ENCODE measurements at places on chromosomes 12 and 14.

DNA sequence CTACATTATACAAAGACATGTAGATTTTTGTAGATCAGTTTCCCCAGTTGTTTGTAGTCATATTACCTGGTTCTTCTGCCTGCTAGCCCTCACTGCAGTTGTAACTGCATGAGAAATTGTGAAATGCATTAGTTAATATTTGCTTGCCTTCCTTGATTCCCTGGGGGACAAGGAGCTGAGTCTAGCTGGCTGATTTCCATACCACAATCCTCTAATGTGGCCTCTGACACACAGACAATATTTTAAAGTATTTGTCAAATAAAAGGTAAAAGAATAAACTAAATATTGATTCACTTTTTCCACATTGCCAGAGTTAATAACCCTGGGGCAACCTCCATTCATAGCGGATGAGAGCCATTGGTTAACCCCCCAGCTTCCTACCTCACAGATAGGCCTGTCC lies 128.8 kb upstream of the TMEM132C start:
- no peaks in the 10 kb centered on the region for H3K36me3 ChIP-seq
- H3K27me3 ChIP-seq = no peaks in the 10 kb centered on the region
- DNase-seq = no peak
- H3K27ac ChIP-seq = no peak overlapping the region

- no peaks in the 10 kb centered on the region for H3K4me1 ChIP-seq
- no peaks in the 10 kb centered on the region for H3K36me3 ChIP-seq
- no peak for DNase-seq
- no peak overlapping the region for H3K27ac ChIP-seq
These were observed 150.9 kb downstream of the EMP1 start for GRCh38 chr12:13347241-13348043.

- H3K27me3 ChIP-seq = no peaks in the 10 kb centered on the region
- no peak overlapping the region for H3K27ac ChIP-seq
- no peaks in the 10 kb centered on the region for H3K4me1 ChIP-seq
- H3K4me3 ChIP-seq = no peak overlapping the region
These were observed 48.8 kb downstream of the SLC38A1 start for GRCh38 chr12:46219877-46220655.

GRCh38 chr12:67085699-67086098 lies 183.5 kb upstream of the CAND1 start:
- DNase-seq = no peak
- no peaks in the 10 kb centered on the region for H3K27me3 ChIP-seq
- H3K4me1 ChIP-seq = no peaks in the 10 kb centered on the region
- no peak overlapping the region for H3K4me3 ChIP-seq

DNA sequence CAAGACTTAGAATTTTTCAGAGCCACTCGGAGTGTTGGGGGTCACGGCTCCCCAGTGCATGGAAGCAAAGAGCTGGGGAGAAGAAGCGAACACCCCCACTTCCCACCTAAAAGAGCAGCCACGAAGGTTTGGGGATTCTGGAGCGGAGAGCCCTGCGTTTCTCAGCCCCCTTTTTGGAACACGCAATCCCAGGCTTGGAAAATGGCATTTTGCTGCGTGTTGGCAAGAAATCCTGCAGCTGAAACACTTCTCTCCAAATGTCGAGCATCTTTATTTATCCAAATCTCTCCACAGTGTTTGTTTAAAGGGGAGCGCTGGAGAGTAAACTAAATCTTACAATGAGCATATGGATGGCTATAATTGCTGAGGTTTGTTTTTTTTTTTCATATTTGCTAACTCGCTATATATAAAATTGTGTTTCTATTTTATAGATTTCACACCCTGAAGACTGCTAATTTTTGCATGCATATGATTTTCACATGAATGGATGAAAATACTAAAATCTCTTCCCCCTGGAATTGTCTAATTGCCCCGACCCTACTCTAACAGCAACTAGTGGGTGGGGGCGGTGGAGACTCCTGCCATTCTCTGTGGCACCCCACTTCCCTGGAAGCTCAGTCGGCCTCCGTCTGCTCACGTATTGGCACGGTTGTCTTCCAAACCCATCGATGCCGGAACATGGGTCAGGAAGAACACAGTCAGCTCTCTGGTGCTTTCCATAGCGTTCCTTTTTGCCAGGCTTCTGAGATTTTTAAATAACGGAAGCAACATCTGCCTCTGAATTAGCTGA lies 120.5 kb downstream of the GCH1 start:
- no peaks in the 10 kb centered on the region for H3K4me1 ChIP-seq
- no peaks in the 10 kb centered on the region for H3K27me3 ChIP-seq
- H3K36me3 ChIP-seq = peaks cover 3% of the 10 kb centered on the region
- DNase-seq = no peak
- no peak overlapping the region for H3K4me3 ChIP-seq

DNA sequence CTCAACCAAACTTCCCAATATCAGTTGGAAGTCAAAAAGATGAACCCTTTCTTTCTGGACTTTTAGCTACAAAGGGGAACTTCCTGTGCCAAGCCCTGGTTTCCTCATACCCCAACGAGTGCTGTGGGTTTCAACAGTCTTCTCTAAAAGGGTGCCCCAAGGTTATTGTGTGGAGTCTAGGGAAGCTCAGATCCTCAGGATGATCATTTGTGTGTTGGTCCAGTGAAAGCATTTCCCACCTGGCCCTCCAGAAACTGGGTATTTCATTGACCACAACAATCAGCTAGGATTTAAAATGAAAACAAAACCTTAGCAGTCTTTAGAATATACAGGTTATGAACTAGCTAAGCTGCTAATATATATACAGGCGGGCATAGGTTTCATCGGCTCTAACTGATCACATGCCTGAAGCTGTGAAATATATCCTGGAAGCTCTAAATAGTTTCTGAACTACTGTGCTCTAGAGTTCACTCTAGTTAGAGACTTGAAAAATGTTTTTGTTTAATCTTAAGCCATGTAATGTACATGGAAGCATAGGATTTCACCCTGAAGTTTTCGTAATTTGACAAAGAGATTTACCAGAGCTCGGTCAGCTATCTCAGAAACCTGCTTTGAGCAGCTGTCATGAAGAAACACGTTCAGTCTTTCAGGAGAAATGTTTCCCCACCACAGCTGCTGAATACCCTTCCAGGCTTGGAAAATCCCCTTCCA lies 29.6 kb downstream of the P2RX4 start:
- no peak for DNase-seq
- no peaks in the 10 kb centered on the region for H3K36me3 ChIP-seq
- H3K4me1 ChIP-seq = no peaks in the 10 kb centered on the region
- H3K4me3 ChIP-seq = no peak overlapping the region

GRCh38 chr12:13258197-13258596 lies 61.7 kb downstream of the EMP1 start:
- H3K4me1 ChIP-seq = no peaks in the 10 kb centered on the region
- no peaks in the 10 kb centered on the region for H3K27me3 ChIP-seq
- DNase-seq = no peak
- no peaks in the 10 kb centered on the region for H3K36me3 ChIP-seq
- no peak overlapping the region for H3K27ac ChIP-seq

DNA sequence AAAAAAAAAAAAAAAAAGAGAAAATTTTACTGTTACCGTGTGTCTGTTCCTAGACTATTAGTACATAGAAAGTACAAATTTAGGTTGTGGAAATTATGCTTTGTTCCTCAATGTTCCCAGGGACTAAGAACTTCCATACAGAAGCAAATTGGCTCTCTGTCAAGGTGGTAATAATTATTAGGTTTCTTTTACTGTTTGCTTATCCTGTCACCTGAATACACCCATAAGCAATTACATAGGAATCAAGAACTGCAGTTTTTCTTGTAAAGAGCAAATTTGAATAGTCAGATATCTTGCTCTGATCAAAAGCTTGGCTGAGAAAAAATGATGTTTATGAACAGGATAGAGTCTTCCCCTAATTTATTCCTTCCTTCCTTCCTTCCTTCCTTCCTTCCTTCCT lies 191.2 kb downstream of the AEBP2 start:
- no peak overlapping the region for H3K27ac ChIP-seq
- no peaks in the 10 kb centered on the region for H3K36me3 ChIP-seq
- no peaks in the 10 kb centered on the region for H3K27me3 ChIP-seq
- H3K4me3 ChIP-seq = no peak overlapping the region
- no peaks in the 10 kb centered on the region for H3K4me1 ChIP-seq
- no peak for DNase-seq

GRCh38 chr14:67411820-67412421 lies at the start of gene PLEK2:
Gene PLEK2, minus strand, starts transcription at chr14:67412165. Its CDS starts 106 bp downstream, at chr14:67412059.
- DNase-seq = peak; percentile 81
- no peaks in the 10 kb centered on the region for H3K27me3 ChIP-seq
- no peak within 1 kb of the TSS for H3K27ac ChIP-seq
- no peaks in the 10 kb centered on the region for H3K4me1 ChIP-seq
- H3K4me3 ChIP-seq = peak within 1 kb of the TSS; percentile 35

DNA sequence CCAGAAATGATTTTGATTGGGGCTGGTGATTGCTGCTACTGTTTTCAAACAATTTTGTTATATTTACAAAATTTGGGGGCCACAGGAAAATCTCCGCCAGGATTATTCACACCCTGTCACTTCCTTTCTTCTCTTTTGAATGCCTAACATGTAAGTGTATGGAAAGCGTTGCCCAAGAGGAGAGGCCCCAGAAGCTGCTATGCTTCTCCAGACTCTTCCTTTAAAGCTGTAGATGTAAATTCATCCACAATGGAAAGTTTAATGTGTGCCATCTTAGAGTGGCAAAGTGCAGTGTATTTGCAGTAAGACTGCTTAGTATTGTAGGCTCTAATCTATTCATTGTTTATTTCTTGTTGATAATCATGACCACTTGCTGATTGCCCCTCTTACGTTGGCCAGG lies 136.7 kb upstream of the LRIG3 start:
- no peak overlapping the region for H3K27ac ChIP-seq
- no peaks in the 10 kb centered on the region for H3K4me1 ChIP-seq
- DNase-seq = no peak
- H3K27me3 ChIP-seq = no peaks in the 10 kb centered on the region
- no peaks in the 10 kb centered on the region for H3K36me3 ChIP-seq

GRCh38 chr14:90523961-90524875 lies 127.4 kb downstream of the CALM1 start:
- peak overlapping the region; percentile 76 for H3K27ac ChIP-seq
- no peaks in the 10 kb centered on the region for H3K4me1 ChIP-seq
- no peaks in the 10 kb centered on the region for H3K36me3 ChIP-seq
- no peaks in the 10 kb centered on the region for H3K27me3 ChIP-seq
- no peak overlapping the region for H3K4me3 ChIP-seq

DNA sequence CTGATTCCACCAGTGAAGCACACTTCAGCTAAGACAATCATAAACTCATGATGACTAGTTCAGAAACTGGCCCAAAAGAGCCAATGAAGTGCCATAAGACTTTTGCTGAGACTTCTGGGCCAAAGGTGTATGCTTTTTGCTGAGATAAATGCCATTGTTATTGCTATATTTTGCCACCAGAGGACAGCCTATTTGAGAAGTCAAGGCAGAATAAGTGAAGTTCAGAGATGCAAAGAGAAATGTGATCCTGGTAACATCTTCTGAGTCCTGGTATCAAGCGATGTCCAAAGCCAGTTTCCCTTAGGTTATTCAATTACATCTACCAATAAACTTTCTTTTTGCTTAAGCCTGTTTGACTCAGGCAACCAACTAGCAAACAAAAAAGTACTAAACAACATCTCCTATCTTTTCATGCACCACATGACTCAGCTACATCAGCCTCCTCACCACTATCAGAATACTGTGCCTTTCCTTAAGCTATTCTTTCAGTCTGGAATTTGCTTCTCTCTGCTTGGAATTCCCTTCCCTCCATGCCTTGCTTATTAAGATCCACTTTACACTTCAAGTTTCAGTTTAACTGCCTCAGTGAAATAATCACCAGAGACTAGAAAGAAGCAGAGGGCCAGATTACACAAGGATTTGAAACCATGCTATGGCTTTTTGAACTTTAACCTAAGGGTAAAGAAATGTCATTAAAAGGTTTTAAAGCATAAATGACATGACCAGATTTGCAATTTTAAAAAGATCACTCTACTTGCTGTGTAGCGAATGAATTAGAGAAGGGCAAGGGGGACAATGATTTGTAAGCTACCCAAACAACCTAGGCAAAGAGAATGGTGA lies 14.0 kb downstream of the CRY1 start:
- no peak overlapping the region for H3K27ac ChIP-seq
- no peaks in the 10 kb centered on the region for H3K36me3 ChIP-seq
- no peak for DNase-seq
- no peak overlapping the region for H3K4me3 ChIP-seq

GRCh38 chr12:18983854-18984253 lies 145.7 kb upstream of the PLEKHA5 start:
- no peak overlapping the region for H3K27ac ChIP-seq
- no peaks in the 10 kb centered on the region for H3K4me1 ChIP-seq
- H3K36me3 ChIP-seq = no peaks in the 10 kb centered on the region
- peaks cover 1% of the 10 kb centered on the region for H3K27me3 ChIP-seq
- H3K4me3 ChIP-seq = no peak overlapping the region
- no peak for DNase-seq

DNA sequence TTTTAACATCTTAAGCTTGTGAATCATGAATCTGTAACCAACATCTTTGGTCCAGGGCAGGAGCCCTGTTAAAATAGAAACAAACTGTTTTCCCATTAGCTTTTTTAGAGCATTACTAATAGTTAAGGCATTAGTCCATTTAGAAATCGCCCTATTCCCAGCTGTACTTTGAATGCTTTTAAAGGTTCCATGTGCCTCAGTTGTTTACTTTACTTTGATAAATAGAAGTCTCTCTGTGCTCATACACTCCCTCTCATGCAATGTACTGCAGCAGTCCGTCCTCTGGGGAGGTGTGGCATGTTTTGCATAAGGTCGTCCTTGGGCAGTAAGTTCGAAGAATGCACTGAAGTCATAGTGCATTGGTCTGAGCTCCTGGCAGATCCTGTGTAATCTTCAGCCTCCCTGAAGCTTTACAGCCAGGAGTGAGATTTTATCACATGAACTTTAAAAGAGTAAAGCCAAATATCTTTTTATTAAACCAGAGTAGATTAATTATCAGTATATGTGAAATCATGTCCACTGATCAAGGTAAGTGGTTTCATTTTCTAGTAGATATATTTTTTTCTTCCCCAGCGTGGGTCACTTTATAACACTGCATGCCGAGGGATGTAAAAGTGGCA lies 134.7 kb downstream of the FGD4 start:
- peaks cover 5% of the 10 kb centered on the region for H3K4me1 ChIP-seq
- peak; percentile 73 for DNase-seq
- H3K36me3 ChIP-seq = no peaks in the 10 kb centered on the region
- H3K4me3 ChIP-seq = peak overlapping the region; percentile 97
- no peaks in the 10 kb centered on the region for H3K27me3 ChIP-seq

GRCh38 chr14:23939607-23940326 lies 13.8 kb upstream of the DHRS4 start:
- H3K4me3 ChIP-seq = no peak overlapping the region
- H3K36me3 ChIP-seq = peaks cover 5% of the 10 kb centered on the region
- H3K27ac ChIP-seq = no peak overlapping the region
- DNase-seq = no peak
- H3K27me3 ChIP-seq = no peaks in the 10 kb centered on the region
- H3K4me1 ChIP-seq = no peaks in the 10 kb centered on the region

GRCh38 chr12:98211909-98212695 lies 303.3 kb upstream of the TMPO start:
- H3K36me3 ChIP-seq = no peaks in the 10 kb centered on the region
- H3K4me1 ChIP-seq = no peaks in the 10 kb centered on the region
- no peak overlapping the region for H3K4me3 ChIP-seq
- no peak for DNase-seq
- H3K27ac ChIP-seq = no peak overlapping the region
- H3K27me3 ChIP-seq = no peaks in the 10 kb centered on the region

- H3K27ac ChIP-seq = peak overlapping the region; percentile 61
- no peaks in the 10 kb centered on the region for H3K36me3 ChIP-seq
- DNase-seq = peak; percentile 93
- peak overlapping the region; percentile 96 for H3K4me3 ChIP-seq
- peaks cover 1% of the 10 kb centered on the region for H3K4me1 ChIP-seq
- H3K27me3 ChIP-seq = no peaks in the 10 kb centered on the region
These were observed 1.9 kb downstream of the BCL7A start for GRCh38 chr12:122023339-122024131.
